CD8-positive, alpha-beta T cell (primary cell): ENCODE measurements at places on chromosomes 3 and 15. TPM values are rescaled to one million over a fixed set of nuclear protein-coding genes. Genes with fewer than 3 reads are reported as not detected.
A peak's percentile ranks its signal among the peaks of the same experiment; 100 is the strongest.

- DNase-seq = no peak
These were observed 21.3 kb upstream of the MAGEF1 start for GRCh38 chr3:184733181-184733580.

DNA sequence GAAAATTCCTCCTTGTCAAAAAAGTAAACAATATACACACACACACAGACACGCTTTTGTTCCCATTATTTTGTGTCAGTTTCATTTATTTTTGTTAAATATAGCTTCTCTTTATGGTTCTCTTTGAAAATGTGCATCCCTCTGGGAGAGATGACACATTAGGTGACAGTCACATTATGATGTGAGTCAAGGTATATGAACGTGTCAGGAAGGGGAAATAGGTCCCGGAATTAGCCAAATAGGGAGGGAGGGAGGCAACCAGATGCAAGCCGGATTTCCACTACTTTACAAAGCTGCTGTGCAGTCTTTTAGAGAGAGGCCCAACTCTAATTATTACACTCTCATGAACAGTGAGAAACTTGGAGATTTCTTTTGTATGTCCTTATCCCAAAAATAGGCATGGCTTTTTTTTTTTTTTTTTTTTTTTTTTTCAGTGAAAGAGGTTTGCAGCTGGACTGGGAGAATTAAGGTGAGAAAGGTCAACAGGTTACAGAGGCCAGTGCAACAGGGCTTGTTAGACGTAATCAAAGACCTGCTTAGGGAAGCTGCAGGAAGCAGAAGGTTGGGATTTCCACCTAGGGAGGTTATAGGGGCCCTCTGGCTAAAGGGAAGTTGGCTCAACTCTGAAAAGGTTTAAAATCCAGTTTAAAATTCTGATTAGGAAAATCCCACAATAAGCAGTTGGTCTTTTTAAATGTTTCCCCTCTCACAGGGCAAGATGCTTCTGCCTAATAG, 240.5 kb upstream of the UBE2E1 start:
- DNase-seq = no peak

DNA sequence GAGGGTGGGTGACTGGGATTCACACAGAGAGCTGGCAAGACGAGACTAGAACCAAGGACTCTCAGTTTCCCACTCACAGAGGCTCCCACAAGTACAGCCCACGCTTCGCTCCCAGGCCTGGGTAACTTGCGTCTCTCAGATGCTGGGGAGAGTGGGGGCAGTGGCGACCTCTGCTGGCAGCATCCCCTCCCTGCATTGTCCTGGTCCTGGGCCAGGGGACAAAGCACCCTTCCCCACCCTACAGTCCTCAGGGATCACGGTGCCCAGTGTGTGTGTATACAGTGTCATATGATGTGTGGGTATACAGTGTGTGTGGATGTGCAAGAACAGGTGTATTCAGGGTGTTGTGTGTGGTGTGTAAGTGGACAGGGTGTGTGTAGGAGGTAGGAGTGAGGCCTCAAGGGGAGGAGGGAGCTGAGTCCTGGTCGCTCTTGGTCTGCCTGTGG, 12.8 kb downstream of the VILL start:
- DNase-seq = peak; percentile 64

Gene CA12
- total RNA-seq = not detected
